ENCODE measurements at places on chromosomes 11 and 22. TPM values are rescaled to one million over a fixed set of nuclear protein-coding genes. Genes with fewer than 3 reads are reported as not detected.

Gene KCNJ11
- 0.36 TPM for total RNA-seq

Gene KBTBD3
- total RNA-seq = 3.1 TPM

Gene KDM4D
- 0.32 TPM for total RNA-seq

Gene TIMP3
- 20.1 TPM for total RNA-seq

GRCh38 chr22:44351685-44352377 is 39.1 kb upstream of the SHISAL1 start:
- no peak for ATAC-seq

- ATAC-seq = peak; percentile 44
Observed at GRCh38 chr11:2367266-2368160, 9.6 kb upstream of the CD81 start.

- peak; percentile 64 for ATAC-seq
Observed at GRCh38 chr22:46471901-46472721, 65.3 kb downstream of the CELSR1 start.

DNA sequence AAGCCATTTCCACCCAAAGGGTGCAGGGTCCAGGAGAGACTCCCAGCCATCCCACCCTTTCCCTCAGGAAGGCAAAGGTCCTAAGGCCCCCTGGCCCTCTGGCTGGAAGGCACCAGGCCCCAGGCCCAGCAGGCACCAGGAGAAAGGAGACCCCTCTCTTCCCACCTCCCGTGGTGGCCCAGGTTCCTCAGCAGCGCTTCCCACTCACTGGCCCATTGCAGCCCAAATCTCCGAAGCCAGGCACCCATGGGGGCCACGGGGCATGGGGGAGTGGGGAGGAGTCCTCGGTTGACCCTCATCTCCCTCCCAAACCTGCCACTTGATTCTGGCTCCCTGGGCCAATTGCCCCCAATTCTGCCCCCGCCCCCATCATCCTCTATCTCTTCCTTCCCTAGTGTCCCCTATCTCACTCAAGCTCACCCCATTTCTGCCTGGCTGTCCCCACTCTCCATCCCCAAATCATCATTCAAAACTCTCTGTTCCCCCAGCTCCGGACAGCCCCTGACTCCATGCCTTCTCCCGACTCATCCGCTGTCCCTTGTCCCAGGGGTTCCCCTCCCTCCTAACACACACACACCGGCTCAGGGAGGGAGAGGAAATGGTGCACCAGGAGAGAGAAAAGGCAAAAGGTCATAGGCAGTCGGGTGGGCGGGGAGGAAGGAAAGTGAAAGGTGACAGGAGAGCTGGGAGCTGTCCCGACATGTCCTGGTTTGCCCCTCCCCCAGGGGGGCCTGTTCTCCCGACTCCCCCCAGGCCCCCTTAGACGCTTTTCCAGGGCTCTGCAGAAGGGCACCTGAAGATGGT is 1.2 kb downstream of the LIF start:
- no peak for ATAC-seq

DNA sequence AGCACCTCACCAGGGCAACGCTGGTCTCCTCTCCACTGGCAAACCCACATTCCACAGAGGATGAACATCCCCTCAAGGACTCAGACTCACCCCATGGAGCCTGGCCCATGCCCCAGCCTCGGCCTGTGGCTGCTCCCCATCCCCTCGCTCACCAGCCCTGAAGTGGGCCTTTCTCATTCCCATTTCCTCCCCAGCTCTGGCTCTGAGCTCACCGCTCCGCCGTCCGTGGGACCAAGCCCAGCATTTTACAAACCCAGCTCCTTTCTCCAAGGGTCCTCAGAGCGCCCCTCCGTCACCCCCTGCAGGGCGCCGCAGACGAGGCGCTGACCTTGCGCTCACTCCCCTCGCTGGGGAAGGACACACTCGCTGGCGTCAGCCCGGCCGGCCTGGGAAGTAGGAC is 6.9 kb upstream of the IGF2 start:
- ATAC-seq = no peak

GRCh38 chr11:43927070-43927469 is 15.4 kb upstream of the C11orf96 start:
- ATAC-seq = no peak

DNA sequence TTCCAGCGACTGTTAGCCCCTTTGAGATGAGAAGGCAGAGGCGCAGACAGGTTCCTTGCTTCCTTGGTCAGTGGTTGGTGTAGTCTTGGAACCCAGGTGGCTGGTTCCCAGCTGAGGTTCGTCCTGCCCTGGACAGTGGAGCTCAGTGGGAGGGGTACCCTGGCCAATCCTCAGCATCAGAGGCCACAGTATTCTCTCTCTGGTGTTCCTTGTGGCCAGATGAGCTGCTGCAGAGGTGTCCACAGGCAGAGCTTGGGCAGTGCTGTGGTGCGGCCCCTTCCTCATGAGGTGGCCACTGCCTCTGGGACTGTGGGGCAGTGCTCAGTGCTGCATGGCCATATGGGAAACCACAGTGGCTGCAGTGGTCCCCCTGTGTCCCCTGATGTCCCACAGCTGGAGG is 61.8 kb downstream of the CTTN start:
- ATAC-seq = peak; percentile 19

DNA sequence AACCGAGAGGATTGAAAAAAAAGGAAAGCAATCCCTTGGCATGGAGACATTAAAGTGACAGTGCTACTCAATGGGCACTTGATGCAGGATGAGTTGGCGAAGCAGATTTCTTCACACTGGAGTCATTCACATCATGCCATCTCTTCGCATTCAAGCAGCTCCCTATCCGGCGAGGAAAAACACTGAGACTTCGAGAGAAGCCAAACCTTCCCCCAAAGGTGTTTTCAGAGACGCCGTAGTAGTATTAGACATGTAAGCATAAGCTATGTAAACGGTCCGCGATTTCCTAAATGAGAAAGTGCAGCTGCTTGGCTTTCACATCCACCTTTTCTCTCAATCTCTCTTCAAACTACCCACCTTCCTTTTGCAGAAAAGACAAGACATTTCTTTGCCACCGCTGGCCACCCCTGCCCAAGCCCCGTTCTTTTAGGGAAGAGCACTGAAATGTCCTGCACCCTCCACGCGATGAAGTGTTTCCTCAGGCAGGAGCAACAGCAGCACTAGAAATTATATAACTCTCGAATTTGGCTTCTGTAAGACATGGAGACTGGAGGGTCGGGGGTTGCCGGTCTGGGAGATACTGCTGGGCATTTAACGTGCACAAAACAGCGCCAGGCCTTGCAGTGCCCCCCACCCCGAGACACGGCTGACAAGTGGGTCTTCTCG is at the start of gene DLG2:
Gene DLG2, minus strand, starts transcription at position 13 of the 666 bp plus-strand sequence.
- peak; percentile 3 for ATAC-seq

DNA sequence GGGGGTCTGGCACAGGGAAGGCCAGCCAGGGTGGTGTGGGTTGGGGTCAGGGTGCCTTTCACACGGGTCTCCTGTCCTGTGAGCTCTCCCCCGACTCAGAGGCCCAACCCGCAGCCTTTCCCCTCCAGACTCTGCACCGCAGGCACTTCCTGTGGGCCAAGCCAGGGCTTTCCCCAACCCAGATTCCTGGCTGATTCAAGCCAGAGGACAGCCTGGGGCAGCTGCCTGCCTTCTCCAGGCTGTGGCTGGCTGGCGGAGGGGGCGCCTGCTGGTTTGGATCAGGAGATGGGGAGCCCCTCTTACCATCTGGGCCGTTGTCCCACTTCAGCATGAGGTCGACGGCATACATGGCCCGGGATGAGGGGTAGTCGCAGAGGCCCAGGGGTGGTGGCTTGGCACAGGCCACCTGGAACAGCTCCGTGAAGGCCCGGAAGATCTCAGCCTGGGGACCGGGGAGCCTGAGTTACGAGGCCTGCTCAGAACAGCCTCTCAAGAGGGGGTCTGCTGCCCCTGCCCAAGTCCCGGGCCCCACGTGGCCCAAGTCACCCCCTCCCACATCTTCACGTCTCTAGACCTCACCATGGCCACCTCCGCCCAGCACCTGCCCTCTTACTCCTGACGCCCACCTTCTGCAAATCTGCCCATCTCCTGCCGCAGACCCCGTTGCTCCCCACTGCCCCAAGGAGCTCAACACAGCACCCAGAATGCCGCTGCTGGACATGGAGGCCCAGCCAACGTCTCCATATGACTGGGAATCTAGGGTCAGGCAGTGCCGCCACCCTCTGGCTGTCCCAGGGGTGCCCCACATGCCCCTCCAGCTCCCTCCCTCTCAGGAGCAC is 17.3 kb downstream of the TSPO start:
- ATAC-seq = no peak

Measured in esophagus mucosa (tissue), 1 donor.